Activated CD4-positive, alpha-beta T cell treated with anti-CD3 and anti-CD28 coated beads, Interleukin-2, amount 50 U/mL, for 16 hours (primary cell): ENCODE measurements at places on chromosomes 2 and 18.

DNA sequence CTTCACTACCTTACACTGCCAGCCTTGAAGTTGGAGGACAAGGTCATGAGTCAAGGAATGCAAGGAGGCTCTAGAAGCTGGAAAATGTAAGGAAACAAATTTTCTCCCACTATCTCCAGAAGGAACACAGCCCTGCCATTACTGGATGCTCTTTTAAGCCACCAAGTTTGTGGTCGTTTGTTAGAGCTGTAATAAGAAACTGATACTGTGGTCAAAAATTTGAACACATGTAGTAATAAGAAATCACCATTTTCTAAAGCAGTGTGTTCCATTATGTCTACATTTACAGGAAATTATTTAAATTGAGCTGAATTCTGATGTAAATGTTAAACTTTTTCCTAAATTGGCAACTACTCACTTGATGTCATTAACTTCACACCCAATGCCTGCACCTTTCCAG is 729.0 kb downstream of the KCNJ3 start:
- DNase-seq: no peak

GRCh38 chr2:204667990-204668389 is 122.7 kb downstream of the PARD3B start:
- no peak for DNase-seq

DNA sequence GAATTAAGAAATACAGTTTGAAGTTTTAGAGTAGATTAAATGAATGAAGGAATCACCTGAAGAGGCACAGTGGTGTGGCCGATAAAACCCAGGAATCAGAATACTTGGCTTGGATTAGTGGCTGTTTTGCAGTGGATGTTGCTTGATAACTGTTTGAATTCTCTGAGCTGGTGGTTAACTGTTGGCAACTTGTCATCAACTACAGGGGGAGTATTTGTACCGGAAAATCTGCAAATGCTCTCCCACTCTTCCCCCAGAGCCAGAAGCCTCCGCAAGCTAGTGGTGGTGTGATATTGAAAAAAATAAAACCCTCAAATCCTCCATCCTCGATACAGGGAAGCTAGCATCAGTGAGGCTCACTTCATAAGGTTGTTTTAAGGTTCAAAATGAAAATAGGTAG is 326.7 kb downstream of the DPP10 start:
- DNase-seq: no peak

- no peak for DNase-seq
These were observed 713.1 kb downstream of the DCDC2C start for GRCh38 chr2:4416431-4416830.

DNA sequence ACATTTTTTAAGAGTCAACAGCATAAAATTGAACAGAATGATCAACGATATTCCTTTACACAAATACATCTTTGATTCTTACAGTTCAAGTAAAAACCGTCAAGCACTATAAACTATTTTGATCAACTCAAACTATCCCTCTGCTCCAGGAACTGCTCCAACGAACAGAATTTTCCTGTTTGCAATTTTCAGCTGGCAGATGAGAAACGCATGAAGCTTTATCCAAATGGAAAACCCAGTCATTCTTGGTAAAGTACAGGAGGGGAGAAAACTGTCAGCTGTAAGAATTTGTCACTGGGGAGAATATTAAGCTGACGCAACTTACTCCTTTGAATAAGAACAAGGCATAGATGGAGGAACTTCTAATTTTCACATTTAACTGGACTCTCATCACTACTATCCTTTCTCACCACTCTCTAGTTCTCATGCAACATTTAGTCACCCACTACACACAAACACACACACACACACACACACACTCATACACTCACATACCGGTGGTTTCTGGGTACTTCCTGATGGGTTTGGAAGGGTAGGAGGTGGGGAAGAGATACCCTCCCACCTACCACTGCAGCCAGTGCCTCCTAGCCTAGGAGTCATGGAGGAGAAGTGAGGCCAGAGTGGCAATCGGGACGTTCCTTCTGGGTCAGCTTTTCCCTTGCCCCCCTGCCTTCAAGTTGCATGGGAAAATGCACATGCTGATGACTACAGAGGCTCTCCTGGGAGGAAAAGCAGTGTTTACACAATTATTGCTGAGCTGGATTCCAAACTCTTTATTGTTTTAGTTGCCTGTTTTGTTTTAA is 54.0 kb upstream of the SPATS2L start:
- no peak for DNase-seq

GRCh38 chr2:47230418-47230817 is 75.3 kb upstream of the STPG4 start:
- no peak for DNase-seq

DNA sequence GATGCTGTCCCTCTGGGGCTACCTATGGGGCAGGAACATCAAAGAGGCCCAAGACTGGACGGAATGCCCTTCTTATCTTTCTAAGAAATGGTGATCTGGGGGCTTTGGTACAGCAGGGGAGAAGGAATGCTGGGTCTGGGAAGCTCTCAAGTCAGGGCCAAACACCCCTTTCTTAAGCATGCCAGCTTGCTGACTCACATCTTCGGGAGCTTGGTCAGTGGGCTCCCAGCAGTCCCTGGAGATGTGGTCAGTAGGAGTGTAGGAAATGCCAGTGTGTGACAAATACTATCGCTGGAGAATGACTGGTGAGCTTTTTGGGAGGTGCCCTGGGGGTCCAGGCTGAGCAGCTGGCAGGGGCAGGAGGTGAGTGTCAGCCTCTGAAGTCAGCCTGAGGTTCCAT is 105.0 kb upstream of the CDC42EP3 start:
- DNase-seq: no peak

- no peak for DNase-seq
These were observed 170.3 kb downstream of the HDAC4 start for GRCh38 chr2:239230318-239231052.

DNA sequence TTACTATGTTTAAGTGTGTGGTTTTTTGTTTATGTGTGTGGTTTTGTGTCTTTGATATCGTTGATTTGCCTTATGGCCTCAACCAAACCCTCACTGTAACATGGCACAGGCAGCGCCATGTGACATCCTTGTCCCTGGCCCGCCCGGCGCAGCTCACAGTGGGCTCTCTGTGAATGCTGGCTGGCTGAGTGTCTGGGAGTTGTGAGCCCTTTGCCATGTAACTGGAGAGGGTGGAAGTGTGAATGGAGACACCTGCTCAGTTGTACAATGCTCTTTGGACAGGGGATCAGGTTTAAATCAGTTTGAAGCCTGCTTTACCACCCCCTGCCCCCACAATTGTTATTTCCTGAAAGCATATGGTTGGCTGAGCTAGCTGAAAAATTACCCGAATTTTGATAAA is 41.8 kb downstream of the TCF7L1 start:
- DNase-seq: no peak

DNA sequence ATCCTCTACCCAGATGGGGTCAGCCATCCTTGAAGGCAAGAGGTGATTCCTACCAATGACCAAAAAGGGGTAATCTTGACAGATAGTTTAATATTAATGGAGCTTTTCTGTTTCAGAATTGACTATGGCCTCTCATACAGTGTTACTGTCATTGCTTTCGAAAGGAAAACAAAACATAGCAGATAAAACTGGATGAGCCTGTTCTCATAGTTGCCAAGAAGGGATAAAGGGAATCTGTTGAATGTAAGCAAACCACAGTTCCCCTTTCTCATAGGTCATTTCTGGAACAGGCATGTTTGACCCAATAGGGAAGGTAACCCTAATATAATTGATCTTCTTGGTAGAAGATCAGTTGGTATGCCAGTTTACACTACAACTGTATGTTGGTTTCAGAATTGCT is 1.6 kb downstream of the RAB27B start:
- no peak for DNase-seq

GRCh38 chr18:48575658-48576456 is 37.0 kb downstream of the CTIF start:
- no peak for DNase-seq

GRCh38 chr2:23760736-23761135 is 166.2 kb downstream of the ATAD2B start:
- DNase-seq: no peak

DNA sequence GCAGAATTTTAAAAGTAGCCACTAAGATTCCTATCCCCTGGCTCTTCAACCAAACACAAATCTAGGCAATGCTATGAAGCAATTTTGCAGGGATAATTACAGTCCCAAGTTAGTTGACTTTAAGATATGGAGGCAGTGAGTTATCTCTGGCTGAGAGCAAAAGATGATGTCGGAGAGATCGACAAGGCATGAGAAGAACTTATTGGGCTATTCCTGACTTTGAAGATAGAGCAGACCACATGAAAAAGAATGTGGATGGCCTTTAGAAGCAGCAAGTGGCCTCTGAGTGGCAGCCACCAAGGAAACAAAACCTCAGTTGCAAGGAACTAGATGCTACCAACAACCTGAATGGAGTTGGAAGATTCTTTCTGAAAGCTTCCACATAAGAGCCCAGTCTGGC is 58.2 kb upstream of the PPM1B start:
- DNase-seq: no peak
